ENCODE measurements at places on chromosomes 13 and 19.

GRCh38 chr13:32262165-32262564 is 53.0 kb downstream of the ZAR1L start:
- DNase-seq = no peak

DNA sequence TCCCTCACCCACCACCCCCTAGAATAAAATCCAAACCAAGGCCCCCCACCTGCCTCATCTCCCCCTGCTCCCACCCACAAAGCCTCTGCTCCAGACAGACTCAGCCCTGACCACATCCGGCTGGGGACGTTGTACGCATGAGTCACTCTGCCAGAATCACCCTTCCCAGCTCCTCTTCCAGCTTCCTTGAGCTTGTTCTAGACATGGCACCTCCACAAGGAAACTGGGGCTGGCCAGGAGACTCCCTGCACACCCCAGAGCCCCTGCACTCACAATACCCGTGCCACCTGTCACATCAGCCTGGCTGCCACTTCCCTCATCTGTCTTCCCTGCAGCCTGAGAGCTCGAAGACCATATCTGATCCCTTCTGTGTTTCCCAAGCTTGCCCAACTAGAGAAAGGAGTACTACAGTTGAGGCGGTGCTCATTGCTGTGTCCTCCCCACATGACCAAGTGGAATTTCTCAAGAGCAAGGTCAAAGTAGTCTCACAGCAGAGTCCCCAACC is 9.7 kb downstream of the DEDD2 start:
- DNase-seq = no peak

GRCh38 chr19:54275951-54276350 is 5.0 kb downstream of the LILRB2 start:
- DNase-seq = no peak

GRCh38 chr19:38975861-38976271 is 324 bp upstream of the FBXO17 start:
- DNase-seq = no peak

- no peak for DNase-seq
Measured at GRCh38 chr13:98652721-98653462, 76.0 kb upstream of the STK24 start.
